Activated CD4-positive, alpha-beta T cell treated with anti-CD3 and anti-CD28 coated beads, Interleukin-2, Interleukin-4, amounts not matched to agents 100 ng/mL and 50 ng/mL, durations not matched to agents 16 hours and 8 hours (primary cell): ENCODE measurements at places on chromosomes 12 and 14.

DNA sequence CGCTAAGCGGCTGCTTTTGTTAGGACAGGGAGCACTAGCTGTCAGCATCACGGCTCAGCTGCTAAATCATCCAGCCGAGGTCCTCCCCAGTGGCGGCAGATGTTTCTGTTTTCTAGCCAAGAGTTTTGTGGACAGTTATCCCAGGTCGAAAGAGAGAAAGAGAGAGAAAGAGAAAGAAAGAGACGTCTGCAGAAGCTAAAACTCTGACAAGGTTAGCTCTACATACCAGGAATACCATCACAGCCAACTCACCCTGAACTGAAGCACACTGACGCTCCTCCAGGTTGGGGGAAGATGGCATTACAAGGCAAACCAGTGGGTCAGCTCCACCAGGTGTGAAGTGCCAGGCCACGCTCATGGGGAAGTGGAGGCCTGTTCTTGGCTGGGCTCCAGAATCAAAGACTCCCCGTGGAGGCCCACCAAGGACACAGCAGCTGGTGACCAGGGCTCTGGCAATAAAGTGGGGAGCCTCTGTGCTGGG lies 64.9 kb upstream of the DICER1 start:
- DNase-seq = no peak

- no peak for DNase-seq
These were observed 452.6 kb downstream of the GLT1D1 start for GRCh38 chr12:129305851-129306250.

GRCh38 chr12:117427211-117427610 lies 65.8 kb upstream of the NOS1 start:
- DNase-seq = no peak

DNA sequence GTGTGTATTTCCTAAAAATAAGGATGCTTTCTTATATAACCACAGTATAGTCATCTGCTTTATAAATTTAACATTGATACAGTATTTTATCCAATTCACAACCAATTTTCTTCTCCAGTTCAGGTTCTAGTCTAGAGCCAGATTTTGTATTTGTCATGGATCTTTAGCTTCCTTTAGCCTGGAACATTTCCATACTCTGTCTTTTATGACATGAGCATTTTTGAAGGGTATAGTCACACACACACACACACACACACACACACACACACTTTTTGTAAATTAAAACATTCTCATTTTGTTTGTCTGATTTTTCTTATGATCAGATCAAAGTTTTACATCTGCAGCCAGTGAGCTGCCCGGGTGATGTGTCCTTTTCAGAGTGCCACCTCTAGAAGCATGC lies 25.4 kb downstream of the CGRRF1 start:
- DNase-seq = no peak

DNA sequence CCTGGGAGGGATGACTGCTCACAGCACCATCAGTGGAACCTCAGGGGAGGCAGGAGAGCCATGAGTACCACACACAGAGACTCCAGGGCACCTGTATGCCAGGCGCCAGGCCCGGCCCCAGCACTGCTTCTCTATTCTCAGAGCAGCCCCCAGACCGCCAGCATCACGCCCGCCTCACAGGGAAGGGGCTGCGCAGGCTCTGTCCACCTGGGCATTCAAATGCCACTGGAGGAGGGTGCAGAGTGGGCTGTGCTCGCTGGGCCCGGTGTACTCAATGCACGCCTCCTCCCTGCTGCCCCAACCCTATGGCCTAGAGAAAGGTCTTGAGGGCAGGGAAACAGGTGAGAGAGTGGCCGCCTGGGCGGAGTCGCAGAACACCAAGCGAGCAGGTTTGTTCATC lies 43.6 kb downstream of the CCDC85C start:
- DNase-seq = no peak

DNA sequence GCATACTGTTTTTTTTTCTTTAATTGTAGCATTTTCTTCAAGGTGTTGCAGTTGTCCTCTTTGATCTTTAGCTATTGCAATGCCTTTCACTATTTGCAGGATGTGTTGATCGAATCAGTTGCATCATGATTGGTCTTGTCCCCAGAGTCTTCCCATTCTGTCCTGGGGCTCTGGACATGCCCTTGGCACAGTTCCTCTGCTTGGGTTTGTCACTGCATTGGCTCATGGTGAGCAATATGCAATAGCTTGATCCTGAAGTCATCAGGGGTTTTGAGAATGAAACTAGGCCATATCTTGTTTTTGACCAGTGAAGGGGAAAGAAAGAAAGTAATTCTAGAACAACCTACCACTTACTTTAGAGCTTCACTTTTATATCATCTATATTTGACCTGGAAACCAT lies 281.5 kb downstream of the TMEM117 start:
- DNase-seq = no peak

DNA sequence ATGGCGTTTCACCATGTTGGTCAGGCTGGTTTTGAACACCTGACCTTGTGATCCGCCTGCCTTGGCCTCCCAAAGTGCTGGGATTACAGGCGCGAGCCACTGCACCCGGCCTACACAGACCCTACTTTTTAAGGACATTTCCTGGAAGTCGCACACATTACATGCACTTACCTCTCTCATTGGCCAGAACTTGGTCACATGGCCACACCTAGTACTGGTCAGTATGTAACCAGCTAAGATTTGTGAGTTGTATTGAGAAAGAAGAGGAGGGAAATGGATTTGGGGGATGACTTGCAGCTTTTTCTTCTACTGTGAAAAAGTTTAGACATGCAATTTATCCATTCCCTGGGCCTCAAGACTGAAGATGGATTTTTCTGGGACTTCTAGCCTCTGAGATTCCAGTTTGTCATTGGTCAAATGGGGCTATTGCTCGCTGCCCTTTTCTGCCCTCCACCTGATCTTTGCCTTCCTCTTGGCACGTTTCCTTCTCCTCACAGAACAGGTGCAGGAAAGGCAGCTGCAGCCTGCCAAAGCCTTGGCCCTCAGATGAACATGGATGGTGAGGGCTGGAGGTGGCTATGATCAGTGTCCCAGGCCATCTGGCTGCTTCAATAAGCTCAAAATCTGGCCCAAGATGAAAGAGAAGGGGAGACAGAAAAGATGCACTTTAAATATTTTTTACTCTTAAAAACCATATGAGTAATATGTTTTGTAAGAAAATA lies 7.1 kb upstream of the ZDHHC22 start:
- DNase-seq = no peak

- no peak for DNase-seq
These were observed 8.9 kb downstream of the GPR132 start for GRCh38 chr14:105056303-105056831.

DNA sequence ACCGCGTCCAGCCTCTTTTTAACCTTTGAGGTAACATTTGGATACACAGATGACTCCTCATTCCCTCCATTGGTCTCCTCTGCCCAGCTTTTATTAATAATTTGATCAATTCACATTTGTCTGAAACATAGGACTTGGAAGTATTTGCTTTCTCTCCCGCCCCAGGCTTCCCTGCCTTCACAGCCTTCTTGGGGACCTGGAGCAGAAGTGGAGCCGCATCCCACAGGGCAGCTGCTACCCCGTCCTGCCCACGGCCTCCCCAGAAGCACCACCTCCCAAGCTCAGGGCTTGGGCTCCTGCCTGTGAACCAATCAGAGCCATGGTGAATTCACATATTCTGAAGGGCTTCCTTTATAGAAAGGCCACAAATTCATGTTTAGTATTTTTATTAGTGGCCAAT lies 97.6 kb downstream of the PIWIL1 start:
- no peak for DNase-seq

DNA sequence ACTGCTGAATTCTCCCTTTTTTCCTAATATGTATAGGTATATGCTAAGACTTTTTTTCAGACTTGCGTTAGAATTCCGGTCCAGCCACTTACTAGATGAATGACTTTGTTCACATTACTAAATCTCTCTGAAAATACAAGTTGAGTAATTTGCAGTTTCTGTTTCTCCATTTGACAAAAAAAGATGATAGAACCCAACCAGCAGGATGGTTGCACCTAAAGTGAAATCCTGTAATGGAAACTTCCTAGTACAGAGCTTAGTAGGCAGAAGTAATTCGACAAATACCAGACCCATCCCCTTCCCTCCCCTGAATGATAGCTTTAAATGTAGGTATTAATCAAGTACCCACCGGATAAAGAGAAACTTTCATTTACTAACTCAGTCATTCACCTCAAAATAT lies 113.6 kb upstream of the RAP1B start:
- DNase-seq = peak; percentile 86

GRCh38 chr12:25855716-25856115 lies 102.8 kb upstream of the RASSF8 start:
- no peak for DNase-seq

- DNase-seq = no peak
These were observed 726.8 kb downstream of the VRK1 start for GRCh38 chr14:97523936-97524335.

DNA sequence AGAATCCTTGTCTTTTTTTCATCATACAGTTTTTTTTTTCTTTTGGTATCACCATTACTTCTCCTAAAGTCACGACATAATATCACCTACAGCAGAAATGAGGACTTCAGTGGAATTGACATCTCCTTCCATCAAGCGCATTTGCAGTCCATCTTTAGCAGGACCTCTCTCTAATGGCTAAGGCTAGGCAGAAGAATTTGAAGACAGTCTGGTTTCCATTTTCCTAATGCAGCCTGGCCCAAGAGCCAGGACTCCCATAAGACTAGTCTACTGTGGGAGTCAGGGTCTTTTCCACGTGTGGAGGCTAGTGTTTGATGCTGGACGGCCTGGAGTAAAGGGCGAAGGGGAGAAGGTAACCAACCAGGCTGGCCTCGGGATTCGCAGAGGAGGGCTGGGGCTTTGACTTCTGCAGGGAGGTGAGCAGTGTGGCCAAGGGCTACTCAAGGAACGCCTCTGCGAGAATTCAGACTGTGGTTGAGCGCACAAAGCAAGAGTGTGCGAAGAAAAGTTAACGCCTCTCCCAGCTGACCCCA lies 769 bp upstream of the ZNF740 start:
- no peak for DNase-seq

DNA sequence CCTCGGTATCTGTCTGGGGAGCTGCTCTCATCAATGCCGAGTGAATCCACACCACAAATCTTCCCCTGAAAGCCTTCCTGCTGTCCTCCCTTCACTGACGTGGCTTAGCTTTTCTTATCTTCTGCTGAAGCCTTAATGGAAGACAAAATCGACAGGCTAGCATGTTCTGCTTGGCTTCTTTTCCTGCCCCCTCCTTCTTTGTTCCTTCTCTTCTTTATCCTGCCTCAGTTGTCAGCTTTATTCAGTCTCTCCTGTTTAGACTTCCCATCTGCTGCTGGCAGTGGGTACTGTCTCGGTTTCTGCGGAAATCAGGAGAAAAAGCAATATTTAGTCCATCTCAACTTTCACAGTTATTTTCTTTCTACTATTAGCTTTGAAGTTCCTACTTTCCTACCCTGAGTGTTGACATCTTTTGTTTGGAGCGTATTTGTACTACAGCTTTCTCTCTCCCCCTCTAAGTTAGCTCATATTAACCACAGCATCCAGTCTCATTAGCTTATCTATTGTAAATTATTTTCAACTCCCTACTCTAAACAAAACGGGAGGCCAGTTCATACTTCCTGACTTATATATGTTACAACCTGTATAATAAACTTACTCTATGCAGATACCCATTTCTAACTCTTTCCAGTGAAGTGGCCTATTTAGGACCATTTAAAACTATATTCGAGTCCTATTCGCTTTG lies 226.0 kb downstream of the DACT1 start:
- no peak for DNase-seq

GRCh38 chr14:99284254-99285004 lies 12.4 kb upstream of the BCL11B start:
- DNase-seq = no peak

DNA sequence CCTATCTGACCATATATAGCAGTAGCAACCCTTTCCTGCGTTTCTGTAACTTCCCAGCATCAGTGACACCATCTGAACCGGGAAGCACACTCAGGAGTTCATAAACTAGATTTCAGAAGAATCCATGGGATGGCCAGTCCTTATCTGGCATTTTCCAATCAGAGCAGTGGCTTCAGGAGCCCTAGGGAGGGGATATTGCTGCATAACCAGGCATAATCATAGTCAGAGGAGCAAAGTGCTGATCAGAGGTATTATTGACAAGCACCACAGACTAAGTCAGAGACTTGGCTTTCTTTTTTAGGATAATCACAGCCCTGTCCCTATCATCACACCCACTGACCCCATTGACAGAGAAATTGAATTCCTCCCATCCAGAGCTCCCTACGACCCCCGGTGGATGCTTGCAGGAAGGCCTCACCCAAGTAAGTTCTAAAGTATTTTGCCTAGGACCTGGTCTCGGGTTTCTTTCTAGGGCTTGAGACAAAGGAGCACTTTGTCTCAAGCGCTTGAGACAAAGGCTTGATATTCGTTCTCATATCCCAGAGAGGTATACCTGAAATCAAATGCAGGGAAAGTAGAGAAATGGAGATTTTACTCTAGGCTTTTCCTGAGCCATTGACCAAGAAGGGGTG lies 55.1 kb downstream of the FOXN4 start:
- no peak for DNase-seq

GRCh38 chr14:88380405-88380804 lies 5.1 kb upstream of the SPATA7 start:
- no peak for DNase-seq

- no peak for DNase-seq
These were observed 21.9 kb upstream of the ADIPOR2 start for GRCh38 chr12:1668833-1669543.

DNA sequence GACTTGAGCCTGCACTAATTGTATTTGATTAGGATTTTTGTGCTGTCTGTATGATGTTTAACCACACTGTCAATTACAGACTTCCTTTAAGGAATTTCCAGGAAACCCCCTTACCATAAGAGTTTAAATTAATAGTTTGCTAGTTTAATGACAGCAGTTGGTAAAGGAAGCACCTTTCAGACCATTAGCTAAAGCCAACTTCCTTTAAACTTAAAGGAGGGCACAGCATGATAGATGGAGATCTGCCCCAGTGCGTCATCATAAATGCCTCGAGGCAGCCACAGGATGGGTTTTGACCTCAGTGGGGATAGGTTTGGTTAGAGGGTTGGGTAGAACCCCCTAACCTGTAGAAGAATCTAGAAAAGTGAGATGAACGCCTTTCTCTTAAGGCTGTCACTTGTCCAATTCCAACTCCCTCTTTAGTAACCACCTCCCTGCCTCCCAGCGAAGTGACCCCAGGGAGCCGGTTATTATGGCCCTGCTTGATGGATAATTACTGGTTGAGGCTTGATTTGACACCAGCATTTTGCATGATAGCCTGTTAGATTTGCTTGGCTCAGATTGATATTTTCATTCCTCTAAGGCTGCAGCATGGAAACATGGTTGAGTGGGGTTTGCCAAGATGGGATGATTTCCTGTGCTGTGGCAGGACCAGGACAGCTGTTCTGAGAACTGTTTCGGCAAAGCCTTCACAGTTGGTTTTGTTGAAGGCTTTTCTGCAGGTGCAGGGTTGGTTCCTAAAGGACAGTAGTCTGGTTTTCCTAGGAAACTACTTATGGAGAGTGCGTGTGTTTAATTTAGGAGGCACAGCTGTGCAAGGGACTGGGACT lies 62.7 kb downstream of the CHST11 start:
- no peak for DNase-seq

- peak; percentile 70 for DNase-seq
These were observed 5.0 kb upstream of the SLC25A47 start for GRCh38 chr14:100317912-100318808.

DNA sequence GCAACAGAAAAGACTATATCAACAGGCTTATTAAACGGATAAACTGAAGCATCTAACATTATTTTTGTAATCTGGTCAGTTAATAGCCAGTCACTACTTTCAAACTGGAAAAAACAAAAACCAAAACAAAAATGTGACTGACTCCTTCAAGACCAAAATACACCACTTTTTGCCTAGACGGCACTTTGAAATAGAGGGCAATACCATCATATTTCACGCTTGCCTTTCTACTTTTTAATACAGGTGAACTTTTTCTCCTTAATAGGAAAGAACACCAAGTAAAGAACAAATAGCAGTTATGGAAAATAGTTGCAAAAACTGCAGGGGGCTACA lies 550 bp upstream of the NUP107 start:
- no peak for DNase-seq

- no peak for DNase-seq
These were observed 203.1 kb upstream of the CNOT2 start for GRCh38 chr12:70040141-70040540.
